Naive thymus-derived CD4-positive, alpha-beta T cell (primary cell): ENCODE measurements at places on chromosomes 7 and 10. TPM values are rescaled to one million over a fixed set of nuclear protein-coding genes. Genes with fewer than 3 reads are reported as not detected.

NUTM2E gene
- 0.19 TPM for total RNA-seq

CCT6A gene
- total RNA-seq = 137 and 143 TPM in 2 replicates

SFTPA1 gene
- total RNA-seq = not detected

IFIT3 gene
- 3.2 TPM for total RNA-seq

SHH gene
- total RNA-seq = not detected

MRPS33 gene
- 25.9 TPM for total RNA-seq

GJC3 gene
- not detected for total RNA-seq
